T follicular helper cell (primary cell): ENCODE measurements at places on chromosomes 4 and X.

GRCh38 chr4:97104666-97105065 is 1038.6 kb downstream of the STPG2 start:
- no peak for DNase-seq

- no peak for DNase-seq
Observed at GRCh38 chr4:85496126-85496849, 21.3 kb downstream of the ARHGAP24 start.

GRCh38 chrX:112786076-112786475 is 54.6 kb downstream of the AMOT start:
- DNase-seq = no peak

DNA sequence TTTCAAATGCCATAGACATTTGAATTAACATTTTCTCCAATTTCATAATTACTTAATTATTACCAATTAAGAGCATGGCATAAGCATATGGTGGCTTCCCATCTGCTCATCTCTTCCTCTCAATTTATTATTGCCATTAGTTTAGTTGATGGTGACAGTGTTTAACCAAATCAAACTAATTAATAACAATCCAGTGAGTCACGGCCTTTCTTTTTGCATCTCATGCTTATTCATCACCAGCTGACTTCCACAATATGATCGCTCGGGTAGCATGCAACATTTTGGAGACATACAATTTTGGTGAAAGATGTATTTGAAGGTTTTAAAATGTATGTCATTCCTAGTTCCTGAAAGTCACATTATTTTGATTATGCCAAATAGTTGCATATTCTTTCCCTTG is 172.8 kb upstream of the TACR3 start:
- DNase-seq = no peak

DNA sequence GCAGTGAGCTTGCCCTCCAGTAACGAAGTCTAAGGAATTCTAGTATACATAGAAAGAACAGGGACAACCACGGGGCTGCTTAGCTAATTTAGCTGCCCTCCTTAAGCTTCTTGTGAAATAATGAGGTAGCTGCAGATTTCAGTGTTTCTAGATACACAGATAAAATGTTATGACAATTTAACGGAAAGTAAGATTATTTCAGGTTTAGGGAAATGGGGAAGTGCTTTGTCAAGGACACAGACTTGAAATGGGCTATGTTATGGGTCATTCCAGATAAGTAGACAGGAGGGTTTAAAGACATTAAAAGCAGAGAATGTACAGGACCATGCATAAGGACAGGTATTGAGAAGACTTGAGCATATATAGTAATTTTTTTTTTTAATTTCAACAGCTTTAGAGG is 34.2 kb upstream of the ZNF518B start:
- no peak for DNase-seq

DNA sequence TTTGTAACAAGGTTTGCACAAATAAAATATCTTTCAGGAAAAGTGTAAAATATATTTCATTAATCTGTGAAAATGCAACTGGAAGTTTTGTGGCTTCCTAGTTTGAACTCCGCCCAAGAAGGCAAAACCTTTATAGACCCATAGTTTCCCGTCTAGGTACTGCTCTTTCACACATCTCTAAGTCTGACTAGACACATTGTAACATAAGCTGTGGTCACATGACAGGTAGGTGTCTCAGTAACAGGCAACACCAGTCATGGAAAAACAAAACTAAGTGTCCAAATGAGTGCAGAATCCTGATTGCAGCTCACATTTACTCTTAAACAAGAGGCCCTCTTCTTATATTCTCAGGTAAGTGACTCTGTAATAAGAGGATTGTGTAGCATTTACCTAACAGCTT is 55.6 kb downstream of the SNCA start:
- no peak for DNase-seq

GRCh38 chrX:13220916-13221315 is 98.9 kb downstream of the ATXN3L start:
- no peak for DNase-seq

GRCh38 chr4:150117094-150117493 is 38.8 kb downstream of the DCLK2 start:
- no peak for DNase-seq

- DNase-seq = no peak
Observed at GRCh38 chrX:132483951-132484350, 4.9 kb downstream of the MBNL3 start.

DNA sequence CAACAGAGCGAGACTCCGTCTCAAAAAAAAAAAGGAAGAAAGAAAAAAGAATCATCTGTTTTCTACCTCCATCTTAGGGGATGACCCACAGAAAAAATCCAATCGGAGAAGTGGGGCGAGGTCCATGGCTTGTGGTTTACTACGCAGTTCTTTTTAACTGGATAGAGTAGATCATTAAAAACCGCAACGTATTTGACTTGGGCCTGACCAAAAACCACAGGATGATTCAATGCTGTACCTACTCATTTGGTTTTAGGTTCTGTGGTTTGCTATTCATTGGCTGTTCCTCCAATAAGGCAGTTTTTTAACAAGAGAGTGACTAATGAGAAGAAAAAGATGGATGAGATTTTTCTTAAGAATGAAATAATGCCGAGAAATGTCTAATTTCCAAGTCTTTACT is 83.7 kb downstream of the FREM3 start:
- no peak for DNase-seq

GRCh38 chr4:102761296-102761701 is 531 bp upstream of the MANBA start:
- no peak for DNase-seq
